ENCODE measurements at places on chromosomes 3 and 15. TPM values are rescaled to one million over a fixed set of nuclear protein-coding genes. Genes with fewer than 3 reads are reported as not detected.

The WDR73 gene
- 12.1 TPM for polyA plus RNA-seq

The NR1I2 gene
- polyA plus RNA-seq: 0.06 TPM

DNA sequence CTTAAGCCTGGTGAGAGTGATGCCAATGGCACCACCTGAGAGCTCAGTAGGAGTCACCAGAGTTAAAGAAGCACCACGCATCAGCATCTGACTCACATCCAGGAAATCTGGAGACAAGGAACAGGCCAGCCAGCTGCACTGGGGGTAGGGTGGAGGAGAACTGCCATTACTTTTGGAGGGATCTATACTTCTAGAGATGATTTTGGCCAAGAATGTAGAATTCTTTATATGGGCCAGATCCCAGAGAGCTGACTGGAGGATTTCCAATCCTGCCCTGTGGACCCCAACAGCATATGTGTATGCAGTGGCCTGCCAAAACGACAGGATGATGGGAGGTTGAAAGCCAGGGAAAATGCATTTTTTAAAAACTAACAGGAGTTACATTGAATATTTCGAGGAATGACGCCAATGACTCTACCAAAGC lies 29.8 kb downstream of the CCR3 start:
- no peak for DNase-seq

GRCh38 chr15:68565726-68566125 lies 13.1 kb upstream of the CORO2B start:
- no peak for DNase-seq

- peak; percentile 37 for DNase-seq
These were observed 636 bp downstream of the TBC1D21 start for GRCh38 chr15:73873889-73874511.

GRCh38 chr3:140384028-140384771 lies 293.7 kb upstream of the TRIM42 start:
- no peak for DNase-seq

GRCh38 chr15:71454462-71454996 lies 339.3 kb downstream of the THSD4 start:
- no peak for DNase-seq

DNA sequence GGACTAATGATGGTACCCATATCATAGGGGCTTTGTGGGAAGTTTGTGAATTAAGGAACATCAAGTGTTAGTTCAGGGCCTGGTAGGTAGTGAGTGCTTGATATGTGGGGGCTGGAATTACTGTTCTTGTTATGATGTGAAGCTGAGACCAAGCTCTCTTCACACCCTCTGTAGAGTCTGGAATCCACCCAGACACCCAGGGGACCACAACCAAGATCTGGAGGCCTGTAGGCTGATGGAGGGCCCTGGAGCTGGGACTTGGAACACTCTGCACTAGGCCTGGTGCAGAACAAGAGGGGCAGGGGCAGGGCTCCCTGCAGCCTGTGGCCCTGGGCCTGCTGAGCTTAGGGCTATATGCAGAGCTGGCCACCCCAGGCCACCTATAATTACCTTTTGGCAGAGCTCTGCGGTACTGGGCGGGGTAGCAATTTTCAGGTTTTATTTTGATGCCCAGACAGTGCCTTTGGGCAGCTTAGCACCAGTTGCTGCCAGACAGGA lies 13.1 kb upstream of the PRKCD start:
- DNase-seq: no peak

- DNase-seq: peak; percentile 33
These were observed 30.2 kb upstream of the TLE3 start for GRCh38 chr15:70127770-70128413.

DNA sequence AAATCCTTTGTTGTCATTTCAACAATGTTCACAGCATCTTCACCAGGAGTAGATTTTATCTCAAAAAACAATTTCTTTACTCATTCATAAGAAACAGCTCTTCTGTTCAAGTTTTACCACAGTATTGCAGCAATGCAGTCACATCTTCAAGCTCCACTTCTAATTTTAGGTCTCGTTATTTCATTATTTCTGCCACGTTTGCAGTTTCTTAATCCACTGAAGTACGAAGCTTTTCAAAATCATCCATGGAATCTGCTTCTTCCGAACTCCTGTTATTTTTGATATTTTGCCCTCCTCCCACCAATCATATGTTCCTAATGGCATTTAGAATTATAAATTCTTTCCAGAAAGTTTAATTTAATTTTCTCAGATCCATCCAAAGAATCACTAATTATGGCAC lies 12.6 kb upstream of the OR5K1 start:
- DNase-seq: no peak

Data from CD14-positive monocyte (primary cell).